Pulmonary artery endothelial cell (primary cell): ENCODE measurements at places on chromosomes 16 and 17.

DNA sequence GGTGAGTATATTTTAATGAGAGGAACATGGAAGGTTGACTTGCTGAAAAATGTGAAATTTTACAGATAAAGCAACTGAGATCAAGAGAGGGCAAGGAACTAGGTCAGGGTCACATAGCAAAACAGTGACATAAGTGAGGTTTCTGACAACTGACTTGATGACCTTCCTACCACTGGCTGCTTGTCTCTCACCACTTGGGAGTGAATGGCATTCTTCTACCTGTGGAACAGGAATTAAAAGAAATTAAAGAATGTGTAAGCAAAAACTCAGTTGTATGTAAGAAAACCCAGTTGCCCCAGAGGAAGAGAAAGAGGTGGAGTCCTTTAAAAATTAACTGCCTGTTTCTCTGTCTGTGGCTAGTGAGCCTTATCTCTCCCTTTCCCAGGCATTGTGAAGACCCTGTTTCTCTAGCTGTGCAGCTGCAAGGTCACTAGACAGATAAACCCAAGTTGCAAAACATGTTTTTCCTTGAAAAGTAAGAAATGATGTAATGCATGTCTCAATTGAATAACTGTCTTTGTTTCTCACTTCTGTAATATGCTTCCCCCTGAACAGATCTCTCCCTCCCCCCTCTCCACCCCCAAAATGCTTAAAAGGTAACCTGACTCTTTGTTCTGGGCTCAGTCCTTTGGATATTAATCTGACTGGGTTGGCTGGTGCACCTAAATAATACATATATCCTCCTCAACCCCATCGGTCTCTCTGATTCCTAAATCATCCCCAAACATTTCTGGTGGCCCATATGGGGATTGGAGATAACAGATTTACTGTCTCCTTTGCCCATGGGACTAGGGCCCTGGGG, 23.4 kb downstream of the ACSM1 start:
- DNase-seq = no peak

DNA sequence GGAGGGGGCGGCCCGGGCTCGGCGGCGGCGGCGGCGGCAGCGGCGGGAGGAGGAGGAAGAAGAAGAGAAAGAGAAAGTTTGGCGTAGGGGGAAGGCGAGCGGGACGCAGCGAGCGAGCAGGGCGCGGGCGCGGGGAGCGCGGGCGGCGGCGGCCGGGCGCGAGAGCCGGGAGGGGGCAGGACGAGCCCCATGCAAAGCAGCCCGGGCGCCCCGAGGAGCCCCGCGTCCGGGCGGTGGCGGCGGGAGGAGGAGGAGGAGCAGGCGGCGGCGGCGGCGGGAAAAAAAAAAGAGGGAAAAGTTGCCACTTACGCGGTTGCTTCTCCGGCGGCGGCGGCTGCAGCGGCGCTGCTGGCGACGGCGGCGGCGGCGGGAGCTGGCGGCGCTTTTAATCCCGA, 10.3 kb upstream of the ZFHX3 start:
- no peak for DNase-seq

GRCh38 chr16:89367538-89367915, 122.8 kb downstream of the ANKRD11 start:
- DNase-seq = no peak

DNA sequence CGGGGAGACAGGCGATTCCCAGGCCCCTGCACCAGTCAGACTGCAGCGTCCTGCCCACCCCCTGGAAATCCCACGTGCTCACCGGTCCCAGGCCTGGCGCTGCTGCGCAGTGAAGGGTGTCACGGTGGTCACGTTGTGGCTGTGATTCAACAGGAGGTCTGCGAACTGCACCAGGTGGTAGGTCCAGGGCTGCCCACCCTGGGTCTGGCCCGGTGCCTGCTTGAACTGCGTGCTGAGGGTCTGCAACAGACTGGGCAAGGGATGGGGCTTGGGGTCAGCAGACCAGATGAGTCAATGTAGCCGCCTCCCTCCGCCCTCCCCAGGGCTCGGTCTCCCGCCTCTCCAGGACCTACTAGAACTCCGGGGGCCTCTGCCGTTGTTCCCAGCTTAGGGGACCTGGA, 7.1 kb downstream of the MYBBP1A start:
- no peak for DNase-seq

DNA sequence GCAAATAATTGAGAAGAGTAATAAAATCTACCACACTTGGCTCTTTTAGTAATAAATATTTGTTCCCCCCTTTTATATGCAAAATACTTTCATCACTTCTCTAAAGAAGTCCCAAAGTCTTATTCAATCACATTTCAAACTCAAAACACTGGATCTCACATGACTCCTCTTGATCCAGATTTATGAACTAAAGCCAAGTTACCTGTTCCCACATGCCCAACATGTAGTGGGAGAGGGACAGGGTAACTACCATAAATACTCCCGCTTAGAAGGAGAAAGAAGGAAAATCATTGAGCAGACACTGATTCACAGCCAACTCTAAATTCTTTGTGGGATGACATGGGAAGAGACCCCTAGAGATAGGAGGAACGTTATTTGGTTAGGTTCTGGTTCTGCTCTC, 64.9 kb upstream of the PMFBP1 start:
- no peak for DNase-seq

- DNase-seq = no peak
Observed at GRCh38 chr16:66936889-66937554, 1.7 kb downstream of the CES2 start.

DNA sequence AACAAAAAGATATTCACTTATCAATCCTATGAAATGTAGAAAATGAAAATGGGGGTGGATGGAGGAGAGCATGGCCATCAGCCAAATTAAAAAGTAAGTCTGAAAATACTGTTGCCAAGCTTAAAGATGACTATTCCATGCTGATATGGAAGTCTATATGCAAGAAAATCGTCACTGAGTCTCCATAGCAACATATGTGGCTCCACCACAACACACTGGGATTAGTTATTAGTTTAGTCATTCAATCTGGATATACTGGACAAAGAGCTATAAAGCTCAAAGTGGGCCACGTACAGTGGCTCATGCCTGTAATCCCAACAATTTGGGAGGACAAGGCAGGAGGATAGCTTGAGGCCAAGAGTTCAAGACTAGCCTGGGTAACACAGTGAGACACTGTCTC, 24.7 kb upstream of the PSMD7 start:
- DNase-seq = no peak

DNA sequence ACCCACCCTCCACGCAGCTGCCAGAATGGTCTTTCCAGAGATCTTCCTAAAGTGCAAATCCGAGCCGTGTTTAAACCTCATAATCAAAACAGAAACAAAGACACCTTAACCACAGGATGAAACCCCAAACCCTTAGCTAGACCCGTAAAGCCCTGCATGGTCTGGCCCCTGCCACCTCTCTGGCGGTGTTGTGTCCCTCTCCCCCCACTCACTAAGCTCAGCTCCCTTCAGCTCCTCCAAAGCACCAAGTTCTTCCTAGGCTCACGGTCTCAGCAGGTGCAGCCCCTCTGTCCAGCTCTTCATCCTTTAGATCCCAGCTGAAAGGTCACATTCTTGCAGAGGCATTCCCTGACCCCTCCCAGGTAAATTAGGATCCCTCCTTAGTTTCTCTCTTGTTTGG, 4.4 kb upstream of the NXPH3 start:
- DNase-seq = no peak

DNA sequence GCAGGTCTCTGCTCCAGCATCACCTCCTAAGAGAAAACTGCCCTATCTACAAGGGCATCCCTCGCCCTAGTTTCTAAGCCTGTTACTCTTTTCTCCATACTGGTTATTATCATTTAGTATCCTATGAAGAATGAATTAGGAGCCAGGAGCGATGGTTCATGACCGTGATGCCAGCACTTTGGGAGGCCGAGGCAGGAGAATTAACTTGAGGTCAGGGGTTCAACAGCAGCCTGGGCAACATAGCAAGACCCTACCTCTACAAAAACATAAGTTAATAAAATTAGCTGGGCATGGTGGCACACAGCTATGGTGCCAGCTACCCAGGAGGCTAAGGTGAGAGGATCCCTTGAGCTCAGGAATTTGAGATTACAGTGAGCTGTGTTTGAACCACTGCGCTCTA, 7.2 kb downstream of the EARS2 start:
- no peak for DNase-seq

DNA sequence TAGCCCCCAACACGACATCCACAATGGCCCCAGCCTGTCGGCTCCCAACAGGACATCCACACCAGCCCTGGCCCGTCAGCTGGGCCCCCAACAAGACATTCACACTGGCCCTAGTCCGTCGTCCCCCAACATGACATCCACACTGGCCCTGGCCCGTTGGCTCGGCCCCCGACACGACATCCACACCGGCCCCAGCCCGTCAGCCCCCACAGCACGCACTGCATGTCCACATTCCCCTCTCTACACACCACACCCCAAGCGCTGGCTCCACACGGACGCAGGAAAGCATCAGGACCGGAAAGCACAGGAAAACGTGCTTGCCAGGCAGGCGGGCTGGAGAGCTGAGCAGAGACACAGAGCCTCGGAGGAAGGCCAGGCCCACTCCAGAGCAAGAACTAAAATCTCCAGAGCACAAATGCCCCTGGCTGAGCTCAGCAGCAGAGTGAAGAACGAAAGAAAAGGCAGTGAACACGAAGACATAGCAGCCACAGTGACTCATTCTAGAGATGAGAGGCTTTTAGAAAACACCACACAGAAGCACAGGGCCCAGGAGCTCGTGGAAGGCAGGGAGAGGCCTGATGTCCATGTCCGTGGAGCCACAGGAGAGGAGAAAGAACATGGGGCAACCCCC, 50.6 kb downstream of the LMF1 start:
- DNase-seq = no peak

- DNase-seq = no peak
Observed at GRCh38 chr16:53968454-53968853, 264.5 kb downstream of the FTO start.

DNA sequence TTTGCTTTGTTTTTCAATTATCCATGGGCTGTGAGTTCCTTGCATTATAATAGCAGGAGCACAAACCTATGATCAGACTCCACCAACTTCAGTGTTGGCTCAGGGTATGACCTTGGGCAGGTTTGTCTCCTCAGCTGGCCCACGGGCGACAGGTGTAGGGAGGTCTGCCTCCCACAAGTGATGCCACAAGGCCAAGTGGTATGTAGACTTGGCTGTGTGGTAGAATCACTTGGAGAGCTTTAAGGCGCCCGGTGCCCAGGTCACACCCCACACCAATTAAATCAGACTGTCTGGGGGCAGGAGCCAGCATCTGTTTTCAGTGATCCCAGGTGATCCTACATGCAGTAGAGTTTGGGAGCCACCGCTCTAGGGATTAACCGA, 153.4 kb downstream of the CLEC16A start:
- DNase-seq = no peak

- DNase-seq = no peak
Observed at GRCh38 chr17:9488556-9488955, 87.1 kb downstream of the STX8 start.

- DNase-seq = no peak
Observed at GRCh38 chr16:85449191-85449884, 163.8 kb upstream of the GSE1 start.

DNA sequence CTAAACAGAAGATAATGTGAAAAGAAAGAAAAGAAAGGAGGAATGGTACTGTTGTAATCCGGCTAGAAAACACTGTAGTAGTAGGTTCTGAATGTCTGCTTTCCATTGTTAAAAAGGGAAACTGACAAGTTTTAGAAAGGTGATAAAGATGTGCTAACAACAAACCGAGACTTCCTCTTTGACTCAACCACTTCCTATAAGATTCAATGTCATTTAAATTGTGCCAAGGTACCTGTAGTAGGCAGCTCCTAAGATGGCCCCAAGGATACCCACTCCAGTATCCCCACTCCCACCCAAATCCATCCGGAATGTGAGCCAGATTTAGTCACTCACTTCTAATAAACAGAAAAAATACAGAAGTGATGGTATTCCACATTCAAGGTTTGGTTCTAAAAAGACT, 31.2 kb downstream of the XYLT1 start:
- DNase-seq = no peak

- DNase-seq = no peak
Observed at GRCh38 chr16:23962001-23962400, 126.2 kb downstream of the PRKCB start.

- DNase-seq = no peak
Observed at GRCh38 chr16:14377326-14377725, 252.7 kb downstream of the PARN start.

GRCh38 chr16:55282441-55282840, 41.6 kb upstream of the IRX6 start:
- no peak for DNase-seq

GRCh38 chr16:48526058-48526957, 83.7 kb downstream of the N4BP1 start:
- no peak for DNase-seq

GRCh38 chr17:18925187-18925586, 26.8 kb upstream of the SLC5A10 start:
- DNase-seq = no peak

DNA sequence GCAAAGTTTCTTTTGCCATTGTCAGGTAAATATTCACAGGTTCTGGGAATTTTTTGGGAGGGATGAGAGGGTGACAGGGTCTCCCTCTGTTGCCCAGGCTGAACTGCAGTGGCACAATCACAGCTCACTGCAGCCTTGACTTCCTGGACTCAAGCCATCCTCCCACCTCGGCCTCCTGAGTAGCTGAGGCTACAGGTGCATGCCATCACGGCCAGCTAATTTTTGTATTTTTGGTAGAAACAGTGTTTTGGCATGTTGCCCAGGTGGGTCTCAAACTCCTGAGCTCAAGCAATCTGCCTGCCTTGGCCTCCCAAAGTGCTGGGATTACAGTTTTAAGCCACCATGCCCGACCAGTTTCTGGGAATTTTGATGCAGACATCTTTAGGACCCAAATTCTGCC, 53.0 kb downstream of the IQCK start:
- DNase-seq = no peak

- no peak for DNase-seq
Observed at GRCh38 chr17:19386051-19386929, 700 bp downstream of the MFAP4 start.

DNA sequence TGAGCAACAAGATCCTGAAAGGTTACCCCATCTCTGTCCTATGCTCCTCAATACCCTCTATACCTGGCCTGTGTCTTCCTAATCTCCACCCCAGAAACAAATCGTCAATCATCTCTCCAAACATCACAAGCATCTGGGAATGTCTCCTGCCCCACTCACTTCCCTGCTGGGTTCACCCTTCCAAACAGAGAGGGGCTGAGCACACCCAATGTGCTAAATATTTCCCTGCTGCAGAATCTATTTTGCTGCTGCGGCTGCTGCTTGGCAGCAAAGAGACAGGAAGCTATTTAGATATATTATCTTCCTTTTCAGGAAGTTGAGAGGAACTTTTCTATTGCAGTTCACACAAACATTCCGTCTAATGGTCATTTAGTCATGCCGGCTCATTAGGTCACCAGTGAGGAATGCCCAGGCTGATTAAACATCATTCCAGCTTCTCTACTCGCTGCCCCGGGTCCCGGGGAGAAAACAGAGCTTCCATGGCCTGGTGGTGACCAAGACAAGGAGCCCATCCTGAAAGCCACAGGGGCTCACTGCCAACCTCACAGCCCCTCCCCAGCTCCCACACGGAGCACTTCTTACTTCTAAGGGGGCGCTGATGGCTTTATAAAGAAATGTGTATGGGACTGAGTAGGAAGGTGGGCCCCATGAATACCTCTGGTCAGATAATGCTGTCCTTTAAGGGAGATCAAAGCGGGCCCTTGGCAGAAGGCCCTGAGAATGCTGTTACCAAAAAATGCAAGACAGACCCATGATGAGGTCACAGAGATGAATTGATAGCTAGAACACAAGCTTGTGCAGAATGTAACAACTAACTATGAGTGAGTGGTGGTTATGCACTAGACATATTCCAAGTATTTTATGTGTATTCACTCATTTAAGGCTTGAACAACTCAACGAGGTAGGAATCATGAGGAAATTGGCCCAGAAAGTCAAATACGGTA, 218.3 kb downstream of the SOX9 start:
- DNase-seq = no peak
